Activated T-cell treated with anti-CD3 and anti-CD28 coated beads for 48 hours (primary cell): ENCODE measurements at places on chromosomes 5 and 9.

DNA sequence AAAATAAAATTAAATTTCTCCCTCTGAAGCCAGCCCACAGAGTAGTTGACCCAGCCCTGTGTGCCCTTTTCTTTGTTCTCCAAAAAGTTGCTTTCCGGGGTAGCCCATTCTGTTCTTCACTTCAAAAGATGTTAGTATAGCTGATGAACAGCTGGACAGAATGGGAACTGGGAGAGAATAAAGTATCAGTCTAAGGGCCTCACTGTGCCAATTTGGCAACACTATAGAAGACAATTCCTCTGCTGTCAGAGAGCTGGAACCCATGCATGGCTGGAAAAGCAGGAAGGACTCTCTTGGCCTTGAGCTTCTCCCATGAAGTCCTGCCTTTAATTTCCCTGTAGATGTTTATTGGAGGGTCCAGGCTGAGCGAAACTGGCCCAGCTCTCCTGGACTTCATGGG is 11.0 kb upstream of the TNFSF8 start:
- no peak for DNase-seq

DNA sequence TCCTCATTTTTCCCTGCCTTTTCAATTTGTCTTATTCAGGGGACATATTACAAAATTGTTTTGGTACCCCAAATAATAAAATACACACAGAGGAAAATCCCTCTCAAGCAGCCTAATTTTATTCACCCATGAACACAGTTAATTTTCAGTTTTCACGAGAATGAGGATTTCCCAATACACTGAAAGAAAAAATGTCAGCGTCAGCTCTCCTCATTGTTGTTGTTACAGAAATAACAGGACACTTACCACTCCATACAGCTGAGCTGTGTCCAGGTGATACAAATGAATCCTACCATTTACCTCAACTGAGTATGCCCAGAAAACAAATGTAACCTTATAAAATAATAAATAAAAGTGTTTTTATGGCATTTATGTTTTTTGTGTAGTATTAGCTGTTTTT is 144.6 kb upstream of the PCA3 start:
- no peak for DNase-seq

- no peak for DNase-seq
Observed at GRCh38 chr5:145738227-145738626, 96.9 kb downstream of the PRELID2 start.

- DNase-seq, result no peak
Observed at GRCh38 chr5:135203593-135204036, 169.6 kb upstream of the PITX1 start.

GRCh38 chr5:141492168-141492885 is 3.4 kb downstream of the PCDHGC5 start:
- DNase-seq, result no peak

GRCh38 chr5:83364312-83365299 is 106.9 kb upstream of the VCAN start:
- DNase-seq, result no peak

- DNase-seq, result no peak
Observed at GRCh38 chr5:2201832-2202231, 319.1 kb upstream of the IRX4 start.

DNA sequence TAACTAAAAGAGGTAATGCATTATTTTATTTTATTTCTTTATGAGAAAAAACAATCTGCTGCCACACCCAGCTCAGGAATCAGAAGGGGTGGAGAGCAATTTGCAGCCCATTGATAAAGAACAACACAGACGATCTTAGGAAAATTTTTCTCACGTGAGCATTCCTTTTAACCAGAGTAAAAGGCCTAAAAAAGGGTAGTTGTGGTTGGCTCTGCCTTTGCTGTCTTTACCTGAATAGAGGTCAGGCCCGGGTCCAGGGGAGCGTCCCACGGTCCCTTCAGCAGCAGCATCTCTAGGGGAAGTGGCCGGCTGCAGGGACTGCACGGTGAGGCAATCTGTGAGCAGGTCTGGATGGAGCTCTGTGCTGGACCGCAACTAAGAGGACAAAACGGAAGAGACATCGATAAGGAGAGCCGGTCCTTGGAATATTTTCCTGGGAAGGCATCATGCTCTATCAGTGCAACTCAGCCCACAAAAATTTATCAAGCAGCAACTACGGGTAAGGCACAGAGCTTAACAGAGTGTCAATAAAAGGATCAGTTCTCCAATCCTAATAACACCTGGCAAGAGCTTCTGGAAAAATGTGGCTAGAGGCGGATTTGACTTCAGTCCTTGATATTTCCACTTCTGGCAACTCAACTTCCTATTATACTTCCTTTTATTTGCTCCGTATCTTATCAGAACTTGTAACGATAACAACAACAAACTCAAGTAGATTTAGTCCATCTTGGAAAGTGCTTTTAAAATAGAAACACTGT is 372.8 kb upstream of the RFX3 start:
- no peak for DNase-seq

- DNase-seq, result no peak
Observed at GRCh38 chr5:72314571-72315172, 5.4 kb downstream of the MRPS27 start.

GRCh38 chr5:20029266-20029665 is 41.3 kb upstream of the CDH18 start:
- DNase-seq, result no peak

- no peak for DNase-seq
Observed at GRCh38 chr9:124473310-124473709, 23.1 kb downstream of the ADGRD2 start.

GRCh38 chr9:27534131-27534530 is 4.5 kb upstream of the MOB3B start:
- DNase-seq, result no peak

GRCh38 chr9:38125889-38126288 is 56.9 kb upstream of the SHB start:
- DNase-seq, result no peak

GRCh38 chr9:20376731-20377375 is 245.4 kb downstream of the MLLT3 start:
- DNase-seq, result no peak

DNA sequence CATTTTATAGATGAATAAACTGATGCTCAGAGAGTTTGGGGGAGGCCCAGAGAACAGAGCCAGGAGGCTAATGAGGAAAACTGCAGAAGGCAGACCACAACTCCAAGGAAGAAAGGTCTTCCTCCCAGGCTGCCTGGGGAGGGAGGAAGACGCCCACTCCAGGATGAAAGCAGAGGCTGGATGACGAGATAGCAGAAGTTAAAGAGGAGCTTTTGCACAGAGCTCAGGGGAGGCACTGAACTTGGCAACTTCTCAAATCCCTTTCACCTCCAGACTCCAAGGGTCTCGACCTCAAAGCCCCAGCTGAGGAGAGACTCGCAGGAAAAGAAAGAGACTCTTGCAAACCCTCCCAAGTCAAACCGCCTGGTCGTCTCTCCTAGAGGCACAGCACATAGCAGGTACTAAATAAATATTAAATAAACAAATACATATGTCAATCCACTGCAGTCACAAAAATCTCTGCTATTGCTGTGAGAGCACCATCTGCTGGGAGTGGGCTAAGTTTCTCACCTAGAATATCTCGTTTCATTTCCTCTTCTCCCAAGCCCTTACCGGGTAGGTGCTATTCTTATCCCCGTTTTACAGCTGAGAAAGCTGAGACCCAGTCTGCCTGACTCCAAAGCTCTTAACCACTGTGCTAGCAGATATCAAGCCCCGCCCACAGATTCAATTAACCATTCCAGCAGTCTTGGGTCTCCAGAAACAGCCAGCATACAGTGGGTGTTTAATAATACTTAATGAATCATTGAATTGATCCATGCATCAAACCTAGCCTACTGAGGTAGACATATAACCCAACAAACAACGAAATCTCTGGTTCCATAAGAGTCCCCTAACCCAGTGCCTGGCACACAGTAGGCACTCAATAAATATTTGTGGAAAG is 97.8 kb upstream of the HAND1 start:
- no peak for DNase-seq

DNA sequence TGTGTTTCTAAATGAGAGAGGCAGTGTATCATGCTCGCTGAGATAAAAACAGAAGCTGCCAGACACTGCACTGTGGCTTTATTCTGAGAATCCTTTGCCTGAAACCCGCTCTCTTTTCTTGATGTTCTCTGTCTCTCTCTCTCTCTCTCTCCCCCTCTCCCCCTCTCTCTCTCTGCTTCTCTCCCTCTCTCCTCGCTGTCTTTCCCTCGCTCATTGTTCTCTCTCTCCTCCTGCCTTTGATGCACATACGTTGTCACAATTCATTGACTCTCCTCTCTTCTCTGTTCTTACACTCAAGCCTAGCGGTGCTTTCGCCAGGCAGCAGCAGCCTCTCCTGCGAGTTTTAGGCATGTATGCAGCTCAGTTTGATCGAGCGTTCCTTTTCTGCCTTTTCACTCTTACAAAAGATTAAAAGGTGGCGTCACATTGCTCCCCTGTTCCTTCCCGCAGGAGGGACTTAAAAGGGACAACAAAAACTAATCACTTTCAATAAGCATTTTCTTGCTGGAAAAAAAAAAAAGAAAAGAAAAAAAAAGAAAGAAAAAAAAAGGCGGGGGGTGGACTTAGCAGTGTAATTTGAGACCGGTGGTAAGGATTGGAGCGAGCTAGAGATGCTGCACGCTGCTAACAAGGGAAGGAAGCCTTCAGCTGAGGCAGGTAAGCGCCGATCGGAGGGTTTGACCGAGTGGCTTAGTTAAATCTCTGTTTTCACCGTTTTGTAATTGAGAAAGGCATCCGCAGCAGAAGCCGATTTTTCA is 717.9 kb upstream of the WWC1 start:
- no peak for DNase-seq

- DNase-seq, result no peak
Observed at GRCh38 chr5:62199792-62200716, 106.0 kb upstream of the KIF2A start.

- no peak for DNase-seq
Observed at GRCh38 chr5:177335701-177336065, 15.8 kb downstream of the LMAN2 start.

- no peak for DNase-seq
Observed at GRCh38 chr5:93349613-93350012, 231.4 kb downstream of the NR2F1-AS1 start.
